Thymus (tissue), 14 donors: ENCODE measurements at places on chromosomes 4 and X. TPM values are rescaled to one million over a fixed set of nuclear protein-coding genes. Genes with fewer than 3 reads are reported as not detected.

GRCh38 chr4:57156242-57156990, 46.2 kb upstream of the IGFBP7 start:
- DNase-seq, result no peak

DNA sequence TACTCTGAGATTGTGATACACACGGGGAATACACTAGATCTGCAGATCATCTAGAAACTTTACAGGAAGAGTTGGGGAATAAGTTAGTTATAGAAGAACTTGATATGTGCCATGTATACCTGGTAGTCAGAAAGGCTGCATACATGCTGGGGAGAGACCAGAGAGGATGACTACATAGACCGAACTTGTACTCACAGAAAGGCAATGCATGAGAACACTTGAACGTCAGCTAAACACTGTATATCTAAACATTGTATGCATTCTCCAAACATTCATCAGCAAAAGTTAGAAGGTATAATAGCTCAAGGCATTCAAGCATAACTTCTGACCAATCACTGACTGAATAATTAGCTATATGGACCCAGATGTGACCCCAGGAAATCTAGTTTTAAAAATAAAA, 78.0 kb upstream of the PDHA2 start:
- DNase-seq, result no peak

SLC6A8 gene
- total RNA-seq, result 5.5 TPM

TMPRSS11D gene
- total RNA-seq, result 0.05 TPM

DNA sequence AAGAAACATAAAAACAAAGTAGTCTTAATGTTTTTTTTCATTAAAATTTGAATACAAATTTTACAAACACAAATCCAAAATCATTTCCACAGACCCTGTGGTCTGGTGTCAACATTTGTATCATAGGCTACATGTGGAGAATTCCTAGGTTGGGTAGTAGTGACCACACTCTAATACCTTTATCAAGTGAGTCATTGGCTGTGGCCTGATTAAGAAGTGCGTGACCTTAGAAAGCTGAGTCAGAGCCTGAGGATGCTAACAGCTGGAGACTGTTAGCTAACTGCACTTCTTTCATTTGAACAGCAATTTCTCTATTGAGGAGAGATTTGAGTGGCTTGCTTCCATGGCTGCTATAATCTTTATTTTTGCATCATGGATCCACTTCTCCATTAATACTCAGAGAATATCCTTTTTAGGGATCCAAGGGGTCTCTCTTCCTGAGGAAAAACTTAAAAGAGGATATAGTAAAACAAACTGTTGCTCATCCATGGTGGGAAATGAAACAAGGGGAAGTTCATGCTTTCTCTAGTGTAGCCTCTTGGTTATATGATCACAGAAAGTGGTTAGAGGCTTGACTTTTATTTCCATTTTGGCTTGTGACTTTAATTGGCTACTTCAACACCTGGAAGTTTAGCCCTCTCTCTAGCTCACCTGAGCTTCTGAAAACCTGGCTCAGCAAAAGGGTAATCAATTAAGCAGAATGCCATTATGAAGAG, 335.8 kb downstream of the PABPC4L start:
- DNase-seq, result no peak
